ENCODE measurements at places on chromosomes 5 and 9. TPM values are rescaled to one million over a fixed set of nuclear protein-coding genes. Genes with fewer than 3 reads are reported as not detected.
A peak's percentile ranks its signal among the peaks of the same experiment; 100 is the strongest.

Gene LRRC70
- 0.58 TPM for total RNA-seq

Gene SLC35D2
- 2.7 TPM for total RNA-seq

GRCh38 chr9:121219530-121219929 is 17.9 kb upstream of the RAB14 start:
- DNase-seq, result no peak
- H3K36me3 ChIP-seq, result no peaks in the 10 kb centered on the region
- H3K4me1 ChIP-seq, result peaks cover 3% of the 10 kb centered on the region

- H3K27me3 ChIP-seq, result no peaks in the 10 kb centered on the region
- DNase-seq, result peak; percentile 76
- peak overlapping the region; percentile 15 for H3K27ac ChIP-seq
- no peaks in the 10 kb centered on the region for H3K4me1 ChIP-seq
- peaks cover 45% of the 10 kb centered on the region for H3K36me3 ChIP-seq
These were observed 21.1 kb downstream of the VCP start for GRCh38 chr9:35051069-35051967.

Gene GRM6
- total RNA-seq, result not detected

DNA sequence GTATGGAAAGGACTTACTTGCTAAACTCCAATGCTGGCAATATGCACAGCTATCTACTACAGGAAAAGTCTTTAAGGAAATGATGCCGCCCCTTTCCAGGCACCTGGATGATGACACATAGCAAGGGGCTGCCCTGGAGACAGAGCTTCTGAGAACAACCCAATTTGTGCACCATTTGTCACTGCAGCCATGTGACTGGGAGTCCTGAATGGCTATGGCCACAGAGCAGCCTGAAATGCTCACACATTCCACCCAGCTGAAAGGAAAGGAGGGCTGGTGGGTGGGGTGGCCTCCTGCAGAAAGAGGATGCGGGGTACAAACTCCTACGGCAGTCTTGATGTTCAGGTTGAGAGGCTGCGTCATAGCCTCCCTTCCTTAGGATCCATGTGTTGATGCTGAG is 70.1 kb upstream of the FSTL4 start:
- H3K27me3 ChIP-seq, result peaks cover 12% of the 10 kb centered on the region
- DNase-seq, result no peak
- no peaks in the 10 kb centered on the region for H3K36me3 ChIP-seq
- no peak overlapping the region for H3K4me3 ChIP-seq
- H3K4me1 ChIP-seq, result no peaks in the 10 kb centered on the region

- H3K4me1 ChIP-seq, result peaks cover 38% of the 10 kb centered on the region
- H3K27ac ChIP-seq, result no peak overlapping the region
- DNase-seq, result no peak
- H3K27me3 ChIP-seq, result no peaks in the 10 kb centered on the region
- H3K36me3 ChIP-seq, result peaks cover 6% of the 10 kb centered on the region
These were observed 1.9 kb upstream of the TRIM32 start for GRCh38 chr9:116685166-116685565.

DNA sequence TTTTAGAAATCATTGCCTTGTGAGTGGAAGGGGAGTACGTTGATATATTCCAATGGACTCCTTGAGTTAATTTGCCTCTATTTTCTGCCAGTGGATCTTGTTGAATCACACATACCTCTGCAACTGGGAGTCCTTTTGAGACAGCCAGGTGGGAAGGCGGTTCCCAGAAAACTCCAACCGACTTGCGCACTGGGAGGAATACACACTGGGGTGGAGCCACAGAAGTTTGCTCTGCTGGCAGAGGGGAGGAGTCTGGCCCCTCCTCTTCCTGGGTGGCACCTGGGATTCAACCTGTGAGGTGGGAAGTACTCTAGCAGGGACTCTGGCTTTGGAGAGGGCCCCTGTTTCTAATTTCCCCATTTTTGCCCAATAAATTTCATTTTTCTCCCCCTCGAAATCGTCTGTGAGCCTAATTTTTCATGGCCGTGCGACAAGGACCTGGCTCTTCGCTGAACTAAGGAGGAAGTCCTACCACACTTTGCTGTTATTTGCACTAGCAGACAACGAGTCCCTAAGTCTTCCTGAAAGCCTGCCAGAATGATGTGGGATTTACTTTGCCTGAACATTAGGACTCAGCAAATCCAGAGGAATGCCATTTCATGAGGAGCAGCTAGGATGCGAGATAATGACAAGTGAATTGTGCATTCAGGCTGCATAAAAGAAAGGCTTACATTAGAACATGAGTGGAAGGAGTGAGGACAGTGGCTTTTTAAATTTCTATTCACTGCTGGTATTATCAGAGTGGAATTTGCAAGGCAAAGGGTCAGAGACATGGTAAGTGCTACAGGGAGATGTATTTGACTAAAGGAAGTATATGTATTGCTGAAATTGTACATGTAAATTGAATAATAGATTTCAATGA is 67.2 kb downstream of the PRLR start:
- no peak overlapping the region for H3K4me3 ChIP-seq
- no peaks in the 10 kb centered on the region for H3K36me3 ChIP-seq
- peaks cover 14% of the 10 kb centered on the region for H3K27me3 ChIP-seq
- no peaks in the 10 kb centered on the region for H3K4me1 ChIP-seq

DNA sequence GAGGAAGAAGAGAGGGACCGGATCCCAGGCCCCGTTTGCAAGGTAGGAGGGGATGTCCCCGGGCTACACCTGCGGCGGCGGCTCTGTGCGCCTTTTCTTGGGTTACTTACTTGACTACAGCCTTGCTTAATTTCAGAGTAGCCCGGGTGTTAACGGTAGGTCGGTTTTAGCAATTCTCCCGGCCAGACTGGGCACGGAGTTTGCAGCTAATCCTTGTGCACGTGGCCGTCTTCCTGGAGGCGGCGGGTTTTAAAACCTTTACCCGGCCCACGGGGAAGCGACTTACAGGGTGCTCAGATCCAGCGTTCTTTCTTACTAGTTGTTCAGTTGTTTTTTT is 313 bp downstream of the BRIX1 start:
- H3K4me3 ChIP-seq, result no peak overlapping the region
- peaks cover 39% of the 10 kb centered on the region for H3K4me1 ChIP-seq
- no peak overlapping the region for H3K27ac ChIP-seq

- H3K36me3 ChIP-seq, result no peaks in the 10 kb centered on the region
- no peak for DNase-seq
- H3K27ac ChIP-seq, result no peak overlapping the region
These were observed 4.9 kb upstream of the IL4 start for GRCh38 chr5:132668706-132669454.

DNA sequence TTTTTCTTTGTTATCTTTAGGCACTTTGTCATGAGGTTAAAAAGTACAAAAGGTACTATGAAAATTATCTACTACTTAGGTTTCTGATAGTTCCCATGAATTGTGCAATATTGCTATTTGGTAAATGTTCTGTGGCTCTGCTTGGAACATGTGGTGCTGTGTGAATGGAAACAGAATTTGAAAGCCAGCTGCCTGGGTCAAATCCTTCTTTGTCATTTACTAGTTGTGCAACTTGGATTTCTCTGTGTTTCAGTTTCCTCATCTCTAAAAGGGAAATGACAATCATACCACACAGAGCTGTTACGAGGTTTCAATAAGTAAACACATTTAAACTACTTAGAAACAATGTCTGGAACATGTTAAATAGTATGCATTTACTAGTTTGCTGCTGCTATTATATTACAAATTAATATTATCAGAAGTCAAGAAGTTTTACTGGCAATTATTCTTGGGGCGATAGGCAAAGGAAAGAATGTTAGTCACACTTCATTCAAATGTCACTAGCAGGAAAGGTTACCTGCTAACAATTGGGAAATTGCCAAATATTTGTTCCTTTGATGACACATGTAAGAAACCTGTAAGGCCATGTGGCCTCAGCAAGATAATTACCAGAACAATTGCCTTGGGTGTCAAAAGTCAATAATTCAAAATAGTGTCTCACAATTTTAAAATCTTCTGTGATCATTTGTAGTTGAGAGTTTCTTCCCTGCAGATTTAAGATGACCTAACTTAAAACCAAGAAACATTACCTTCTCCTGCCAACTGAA is 184.8 kb downstream of the KIAA0825 start:
- peaks cover 2% of the 10 kb centered on the region for H3K36me3 ChIP-seq
- no peaks in the 10 kb centered on the region for H3K4me1 ChIP-seq
- H3K4me3 ChIP-seq, result no peak overlapping the region
- no peak for DNase-seq
- H3K27ac ChIP-seq, result no peak overlapping the region
- no peaks in the 10 kb centered on the region for H3K27me3 ChIP-seq

GRCh38 chr9:105069696-105070095 is 141.7 kb upstream of the ABCA1 start:
- H3K4me1 ChIP-seq, result peaks cover 5% of the 10 kb centered on the region
- no peak for DNase-seq
- H3K27me3 ChIP-seq, result no peaks in the 10 kb centered on the region
- H3K4me3 ChIP-seq, result no peak overlapping the region
- no peaks in the 10 kb centered on the region for H3K36me3 ChIP-seq

DNA sequence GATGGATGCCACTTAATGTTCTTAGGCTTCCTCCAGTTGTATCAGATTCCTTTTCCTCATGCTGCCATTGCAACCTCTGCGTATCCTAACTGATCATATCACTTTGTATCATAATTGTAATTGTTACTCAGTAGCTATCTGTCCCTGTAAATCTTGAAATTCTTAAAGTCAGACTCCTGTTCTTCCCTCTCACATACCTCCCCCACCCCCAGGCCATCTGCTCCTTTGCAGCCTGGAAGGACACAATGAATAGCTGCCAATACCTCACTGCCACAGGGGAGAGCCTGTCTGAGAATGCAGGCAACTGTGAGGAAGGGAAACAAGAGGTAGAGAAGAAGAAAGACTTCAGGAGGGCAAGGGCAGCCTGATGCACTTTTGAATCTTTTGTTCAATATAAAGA is 228.5 kb downstream of the ENC1 start:
- no peaks in the 10 kb centered on the region for H3K4me1 ChIP-seq
- DNase-seq, result no peak
- no peaks in the 10 kb centered on the region for H3K36me3 ChIP-seq
- H3K4me3 ChIP-seq, result no peak overlapping the region

Measured in activated CD4-positive, alpha-beta T cell treated with anti-CD3 and anti-CD28 coated beads for 36 hours (primary cell).